AG09319 (cell line): ENCODE measurements at places on chromosomes 5 and 9.

GRCh38 chr5:35857606-35858205 lies 1.0 kb downstream of the IL7R start:
- DNase-seq, result no peak

DNA sequence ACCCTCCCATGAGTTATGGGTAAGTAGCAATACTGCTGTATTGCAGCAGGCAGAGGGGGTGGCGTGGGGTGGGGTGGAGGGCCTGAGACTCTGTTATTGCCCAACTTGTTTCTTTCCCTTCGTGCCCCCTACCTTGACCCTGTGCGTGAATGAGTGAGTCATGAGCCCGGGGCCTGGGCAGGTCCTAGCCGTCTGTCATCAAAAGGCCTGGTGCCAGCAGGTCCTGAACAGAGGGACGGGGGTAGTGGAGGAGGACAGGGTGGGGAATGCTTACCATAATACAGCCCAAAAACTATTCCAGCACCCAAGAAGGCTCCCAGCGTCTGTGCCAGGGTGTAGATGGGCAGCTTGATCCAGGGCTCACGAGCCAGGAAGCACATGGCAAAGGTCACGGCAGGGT lies 4.3 kb downstream of the AQP3 start:
- no peak for DNase-seq

DNA sequence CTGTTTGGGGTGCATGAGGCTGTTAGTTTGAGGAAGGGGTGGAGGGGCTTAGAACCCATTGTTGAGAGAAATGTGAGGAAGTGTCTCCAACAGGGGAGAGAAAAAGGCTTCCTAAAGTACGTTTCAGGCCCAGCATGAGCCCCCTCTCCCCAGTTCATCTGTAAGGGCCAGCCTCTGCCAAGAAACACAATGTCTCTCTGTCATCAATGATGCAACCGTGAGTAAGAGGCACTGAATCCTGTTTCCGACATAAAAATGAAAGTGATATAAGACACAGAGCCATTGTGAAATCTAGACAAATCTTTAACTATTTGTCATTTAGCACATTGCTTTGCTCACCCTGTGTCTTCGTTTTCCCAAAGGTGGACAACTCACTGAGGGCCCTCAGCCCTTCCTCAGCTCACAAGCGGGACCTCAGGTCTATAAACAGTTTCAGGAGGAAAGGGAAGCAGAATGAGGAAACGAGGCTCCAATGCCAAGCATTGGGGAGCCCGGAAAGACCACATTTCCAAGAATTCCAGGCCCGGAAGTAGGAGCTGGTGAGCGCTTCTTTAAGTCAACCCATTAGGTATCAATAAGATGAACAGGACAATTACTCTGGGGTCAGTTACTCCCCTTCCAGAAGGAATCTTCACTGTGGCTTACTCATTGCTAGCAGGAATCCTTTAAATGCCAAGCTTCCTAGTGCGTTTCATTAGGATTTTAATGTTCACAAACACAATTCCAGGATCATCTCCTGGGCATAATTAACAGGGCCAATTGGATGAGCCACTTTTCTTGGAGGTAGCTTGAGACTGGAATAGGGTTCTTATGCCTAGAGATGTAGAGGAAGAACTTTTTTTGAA lies 59.0 kb upstream of the KLF4 start:
- DNase-seq, result peak; percentile 91

DNA sequence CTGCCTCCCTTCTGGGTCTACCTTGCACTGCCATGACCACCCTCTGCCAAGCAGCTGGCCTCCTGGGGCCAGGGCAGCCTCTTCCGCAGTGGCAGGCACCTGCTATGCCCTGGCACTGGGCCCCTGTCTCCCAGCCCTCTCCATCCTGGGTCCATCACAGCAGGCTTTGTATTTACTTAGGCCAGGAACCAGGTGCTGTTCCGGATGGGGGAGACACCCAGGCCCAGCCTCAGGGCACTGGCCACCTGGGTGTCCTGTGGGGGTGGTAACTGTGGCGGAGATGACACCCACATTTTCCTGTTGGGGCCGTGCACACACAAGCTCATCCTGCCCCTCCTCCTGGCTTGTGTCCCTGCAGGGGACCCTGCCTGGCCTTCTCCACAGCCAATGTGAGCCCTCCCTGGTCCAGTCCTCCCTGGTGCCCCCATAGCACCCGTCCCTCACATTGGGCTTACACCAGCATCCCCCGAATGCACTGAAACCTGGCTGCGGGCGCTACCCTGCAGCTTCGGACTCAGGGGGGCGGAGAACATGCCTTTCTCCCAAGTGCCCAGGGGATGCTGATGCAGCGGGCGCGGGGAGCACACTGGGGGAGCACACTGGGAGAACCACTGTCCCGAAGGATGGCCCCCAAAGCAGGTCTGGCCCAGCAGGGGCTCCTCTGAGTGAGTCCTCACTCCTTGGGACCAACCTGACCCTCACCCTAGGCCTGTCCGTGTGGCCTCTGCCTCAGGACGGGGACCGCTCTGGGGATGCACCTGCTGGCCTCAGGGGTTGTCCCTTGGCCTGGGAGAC lies 17.9 kb downstream of the FAM163B start:
- DNase-seq, result no peak

- DNase-seq, result no peak
Measured at GRCh38 chr5:54900984-54901725, 84.2 kb downstream of the ESM1 start.

DNA sequence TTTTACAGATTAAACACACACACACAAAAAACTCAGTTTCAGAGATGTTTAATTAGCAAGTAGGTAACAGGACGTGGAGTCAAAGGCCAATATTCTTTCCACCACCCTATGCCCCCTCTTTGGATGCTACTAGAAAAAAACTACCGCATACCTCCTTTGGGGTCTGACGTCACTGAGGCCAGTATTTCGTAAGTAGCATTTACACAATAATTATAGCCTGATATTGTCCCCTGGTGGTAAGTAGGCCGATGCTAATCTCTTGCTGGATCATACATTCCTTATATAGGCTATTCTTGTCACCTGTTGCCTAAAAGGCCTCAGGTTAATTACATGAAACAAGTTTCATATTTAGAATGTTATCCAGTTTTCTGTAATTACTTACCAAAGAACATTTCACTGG lies 21.0 kb upstream of the SMARCA2 start:
- no peak for DNase-seq

- no peak for DNase-seq
Measured at GRCh38 chr9:134942011-134942787, 24.5 kb upstream of the FCN1 start.

- DNase-seq, result no peak
Measured at GRCh38 chr9:87606841-87607521, 109.3 kb downstream of the DAPK1 start.

- no peak for DNase-seq
Measured at GRCh38 chr5:133686566-133686965, 74.2 kb upstream of the FSTL4 start.

GRCh38 chr9:86660146-86660943 lies 287.0 kb downstream of the GAS1 start:
- DNase-seq, result peak; percentile 44

GRCh38 chr9:123887837-123888236 lies 42.1 kb downstream of the DENND1A start:
- DNase-seq, result no peak

- no peak for DNase-seq
Measured at GRCh38 chr9:124304285-124304684, 46.5 kb downstream of the NEK6 start.

GRCh38 chr5:148626081-148626613 lies 28.2 kb downstream of the HTR4 start:
- no peak for DNase-seq

DNA sequence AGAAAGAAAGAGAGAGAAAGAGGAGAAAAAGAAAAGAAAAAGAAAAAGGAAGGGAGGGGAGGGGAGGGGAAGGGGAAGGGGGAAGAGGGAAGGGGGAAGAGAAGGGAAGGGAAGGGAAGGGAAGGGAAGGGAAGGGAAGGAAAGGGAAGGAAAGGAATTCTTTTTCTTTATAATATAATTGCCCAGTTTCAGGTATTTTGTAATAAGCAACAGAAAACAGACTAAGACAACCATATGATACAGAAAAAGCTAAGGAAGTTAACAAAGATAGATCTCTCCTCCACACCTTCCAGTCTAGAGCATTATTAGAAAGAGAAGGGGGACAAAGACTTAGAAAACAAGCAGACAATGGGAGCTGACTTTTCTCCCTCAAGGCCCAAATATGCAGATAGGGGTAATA lies 31.0 kb downstream of the MEIKIN start:
- no peak for DNase-seq
